ENCODE measurements at places on chromosomes 16 and 17. TPM values are rescaled to one million over a fixed set of nuclear protein-coding genes. Genes with fewer than 3 reads are reported as not detected.

- DNase-seq, result no peak
Measured at GRCh38 chr17:48868916-48869500, 23.6 kb upstream of the ATP5MC1 start.

The KCTD19 gene
- polyA plus RNA-seq, result 3.1 TPM

- DNase-seq, result no peak
Measured at GRCh38 chr16:13480801-13481200, 439.2 kb upstream of the ERCC4 start.

GRCh38 chr17:3827124-3827773 lies 18.8 kb downstream of the NCBP3 start:
- peak; percentile 42 for DNase-seq

DNA sequence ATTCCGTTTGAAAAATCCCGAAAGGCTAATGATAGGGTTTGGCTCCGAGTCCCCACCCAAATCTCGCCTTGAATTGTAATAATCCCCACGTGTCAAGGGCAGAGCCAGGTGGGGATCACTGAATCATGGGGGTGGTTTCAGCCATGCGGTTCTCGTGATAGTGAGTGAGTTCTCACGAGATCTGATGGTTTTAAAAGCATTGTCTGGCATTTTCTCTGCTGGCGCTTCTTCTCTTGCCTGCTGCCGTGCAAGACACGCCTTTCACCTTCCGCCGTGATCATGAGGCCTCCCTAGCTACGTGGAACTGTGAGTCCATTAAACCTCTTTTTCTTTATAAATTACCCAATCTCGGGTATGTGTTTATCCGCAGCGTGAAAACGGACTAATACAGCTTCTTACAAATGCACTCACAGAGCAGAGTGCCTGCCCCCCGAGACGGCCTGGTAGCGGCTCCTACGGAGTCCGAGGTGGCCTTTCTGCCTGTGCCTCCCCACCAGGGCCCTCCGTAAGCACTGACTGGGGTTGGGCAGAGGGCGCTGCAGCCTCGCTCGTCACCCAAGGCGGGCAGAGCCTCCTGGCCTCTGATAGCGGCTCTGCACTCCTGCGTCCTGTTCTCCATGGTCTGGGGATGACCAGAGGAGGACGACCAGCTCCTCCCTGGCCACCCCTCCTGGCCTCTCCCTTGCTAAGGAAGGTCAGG lies 131.7 kb downstream of the FOXL1 start:
- no peak for DNase-seq

The FBXO47 gene
- not detected for polyA plus RNA-seq

DNA sequence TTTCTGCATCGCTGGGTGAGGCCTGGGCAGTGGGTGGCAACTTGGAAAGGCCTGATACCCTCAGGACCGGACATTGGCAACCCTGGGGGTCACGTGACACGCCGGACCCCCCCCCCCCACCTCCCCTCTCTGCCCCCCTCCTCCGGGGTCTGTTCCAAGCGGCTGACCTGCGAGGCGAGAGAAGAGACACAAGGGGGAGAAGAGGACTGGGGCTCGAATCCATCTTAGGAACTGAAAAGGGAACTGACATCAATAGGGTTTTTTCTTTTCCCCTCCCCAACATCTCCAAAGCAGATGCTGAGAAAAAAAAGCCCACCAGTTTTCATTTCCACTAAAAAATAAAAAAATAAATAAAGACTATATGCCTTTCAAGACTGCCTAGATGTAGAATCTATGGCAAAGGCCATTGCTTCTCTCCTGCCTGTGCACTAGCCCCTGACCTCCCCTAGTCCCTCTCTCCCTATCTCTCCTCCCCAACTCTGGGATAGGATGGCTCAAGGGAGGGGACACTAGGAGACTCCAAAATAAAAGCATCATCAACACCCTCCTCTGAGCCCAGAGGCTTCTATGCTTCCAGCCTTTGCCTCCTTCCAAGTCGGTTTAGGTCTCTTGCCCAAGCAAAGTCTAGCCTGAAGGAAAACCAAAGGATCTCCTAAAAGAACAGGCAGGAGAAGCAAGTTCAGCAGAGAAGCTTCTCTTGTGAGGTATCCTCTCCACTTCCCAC lies 7.7 kb upstream of the HOXB2 start:
- no peak for DNase-seq
